ENCODE measurements at places on chromosomes 1 and 21. TPM values are rescaled to one million over a fixed set of nuclear protein-coding genes. Genes with fewer than 3 reads are reported as not detected.
A peak's percentile ranks its signal among the peaks of the same experiment; 100 is the strongest.

DNA sequence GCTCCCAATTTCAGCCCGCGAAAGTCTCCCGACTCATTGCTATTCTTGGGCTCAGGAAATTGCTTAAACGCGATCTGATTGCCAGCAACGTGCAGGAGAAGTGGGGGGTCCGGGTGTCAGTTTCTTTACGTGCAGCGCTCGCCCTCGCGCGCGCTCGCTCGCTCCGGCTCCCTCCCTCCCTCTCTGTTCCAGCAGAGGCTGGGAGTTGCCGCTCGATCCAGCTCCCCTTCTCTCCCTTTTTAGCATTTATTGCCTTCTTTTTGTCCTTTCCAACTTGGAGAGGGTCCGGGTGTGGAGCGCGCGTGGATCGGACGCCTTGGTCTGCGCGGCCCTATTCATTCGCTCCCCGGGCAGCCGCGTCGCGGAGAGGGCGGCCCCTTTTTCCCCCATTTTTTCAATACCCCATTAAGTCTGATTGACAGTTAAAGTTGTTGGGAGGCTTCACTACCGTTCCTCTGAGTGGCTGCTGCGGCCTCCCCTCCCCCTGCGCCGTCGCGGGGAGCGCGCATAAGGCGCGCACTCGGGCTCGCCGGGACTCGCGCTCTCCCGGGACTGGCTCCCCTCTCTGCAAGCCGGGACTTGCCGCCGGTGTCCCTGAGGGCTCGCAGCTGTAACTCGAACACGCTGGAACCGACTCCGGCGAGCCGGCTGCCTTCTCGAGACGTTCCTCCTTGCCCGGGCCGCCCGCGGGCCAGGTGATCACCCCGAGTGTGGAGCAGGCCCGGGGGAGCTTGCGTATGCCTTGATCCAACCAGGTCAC is at the start of gene DHRS3:
DHRS3 (minus strand) TSS at position 310 of the 760 bp plus-strand sequence. CDS start 862 bp downstream, outside the sequence.
- H3K27me3 ChIP-seq: no peaks in the 10 kb centered on the region
- peak within 1 kb of the TSS; percentile 92 for H3K4me3 ChIP-seq
- H3K4me1 ChIP-seq: peaks cover 57% of the 10 kb centered on the region
- peaks cover 3% of the 10 kb centered on the region for H3K36me3 ChIP-seq
- DNase-seq: peak; percentile 89

- peak overlapping the region; percentile 92 for H3K27ac ChIP-seq
- peak; percentile 79 for DNase-seq
- peak overlapping the region; percentile 93 for H3K4me3 ChIP-seq
Measured at GRCh38 chr1:226063224-226063976, 884 bp downstream of the H3-3A start.

GRCh38 chr1:223649222-223649621 is 16.3 kb downstream of the CAPN8 start:
- H3K27ac ChIP-seq: no peak overlapping the region
- no peak for DNase-seq
- H3K27me3 ChIP-seq: peaks cover 49% of the 10 kb centered on the region
- no peaks in the 10 kb centered on the region for H3K4me1 ChIP-seq
- no peak overlapping the region for H3K4me3 ChIP-seq
- no peaks in the 10 kb centered on the region for H3K36me3 ChIP-seq

DNA sequence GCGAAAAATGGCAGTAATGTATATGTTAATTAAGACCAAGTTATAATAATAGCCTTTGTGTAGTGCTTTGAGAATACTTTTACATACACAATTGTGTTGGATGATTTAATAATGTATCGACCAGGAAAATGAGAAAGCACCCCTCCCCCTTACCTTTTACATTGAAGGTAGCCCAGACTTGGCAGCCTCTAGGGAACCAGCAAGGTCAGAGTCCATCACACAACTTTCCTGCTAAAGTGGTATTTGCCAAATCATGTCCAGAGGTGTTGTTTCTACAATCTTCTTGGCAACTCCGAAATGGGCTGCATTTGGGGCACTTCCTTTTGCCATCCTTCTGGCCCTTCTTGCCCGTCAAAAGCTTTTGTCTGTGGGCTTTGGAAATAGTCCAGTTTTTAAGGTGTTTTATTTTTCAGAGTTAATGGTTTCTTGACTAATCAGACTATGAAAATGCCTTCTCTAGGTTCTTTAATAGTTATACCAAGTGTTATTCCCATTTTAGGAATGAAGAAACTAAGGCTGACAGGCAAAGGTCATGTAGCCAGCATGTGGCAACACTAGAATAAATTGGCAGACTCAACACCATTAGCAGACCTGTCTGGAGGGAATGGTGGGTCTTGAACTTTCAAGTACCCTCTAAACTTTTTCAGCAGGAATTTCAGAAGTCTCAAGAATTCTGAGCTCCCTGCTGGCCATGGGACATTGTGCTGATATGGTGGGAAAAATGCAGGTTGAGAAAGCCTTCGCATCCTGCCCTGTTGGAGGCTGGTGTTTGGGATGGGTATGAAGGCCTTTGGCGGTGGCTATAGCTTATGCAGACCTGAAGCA is 6.8 kb downstream of the ATP1A1 start:
- DNase-seq: peak; percentile 35
- H3K4me1 ChIP-seq: peaks cover 46% of the 10 kb centered on the region
- no peaks in the 10 kb centered on the region for H3K27me3 ChIP-seq
- H3K4me3 ChIP-seq: no peak overlapping the region
- no peak overlapping the region for H3K27ac ChIP-seq
- no peaks in the 10 kb centered on the region for H3K36me3 ChIP-seq

- H3K27ac ChIP-seq: peak overlapping the region; percentile 62
- H3K4me3 ChIP-seq: no peak overlapping the region
- peaks cover 22% of the 10 kb centered on the region for H3K4me1 ChIP-seq
- H3K36me3 ChIP-seq: no peaks in the 10 kb centered on the region
- DNase-seq: peak; percentile 52
Measured at GRCh38 chr1:66439031-66439740, 94.8 kb upstream of the SGIP1 start.

GRCh38 chr1:30706528-30706927 is 16.9 kb downstream of the MATN1 start:
- H3K36me3 ChIP-seq: no peaks in the 10 kb centered on the region
- no peak overlapping the region for H3K27ac ChIP-seq
- no peak overlapping the region for H3K4me3 ChIP-seq
- peak; percentile 93 for DNase-seq

GRCh38 chr21:32916522-32917099 is 109.1 kb upstream of the OLIG2 start:
- no peak for DNase-seq
- no peak overlapping the region for H3K27ac ChIP-seq
- H3K4me3 ChIP-seq: no peak overlapping the region
- H3K27me3 ChIP-seq: peaks cover 10% of the 10 kb centered on the region
- no peaks in the 10 kb centered on the region for H3K4me1 ChIP-seq

- DNase-seq: peak; percentile 37
- no peak overlapping the region for H3K4me3 ChIP-seq
- H3K27ac ChIP-seq: no peak overlapping the region
- H3K36me3 ChIP-seq: peaks cover 29% of the 10 kb centered on the region
- H3K27me3 ChIP-seq: no peaks in the 10 kb centered on the region
- H3K4me1 ChIP-seq: peaks cover 11% of the 10 kb centered on the region
Measured at GRCh38 chr1:109492779-109493178, 1.1 kb upstream of the CYB561D1 start.

DNA sequence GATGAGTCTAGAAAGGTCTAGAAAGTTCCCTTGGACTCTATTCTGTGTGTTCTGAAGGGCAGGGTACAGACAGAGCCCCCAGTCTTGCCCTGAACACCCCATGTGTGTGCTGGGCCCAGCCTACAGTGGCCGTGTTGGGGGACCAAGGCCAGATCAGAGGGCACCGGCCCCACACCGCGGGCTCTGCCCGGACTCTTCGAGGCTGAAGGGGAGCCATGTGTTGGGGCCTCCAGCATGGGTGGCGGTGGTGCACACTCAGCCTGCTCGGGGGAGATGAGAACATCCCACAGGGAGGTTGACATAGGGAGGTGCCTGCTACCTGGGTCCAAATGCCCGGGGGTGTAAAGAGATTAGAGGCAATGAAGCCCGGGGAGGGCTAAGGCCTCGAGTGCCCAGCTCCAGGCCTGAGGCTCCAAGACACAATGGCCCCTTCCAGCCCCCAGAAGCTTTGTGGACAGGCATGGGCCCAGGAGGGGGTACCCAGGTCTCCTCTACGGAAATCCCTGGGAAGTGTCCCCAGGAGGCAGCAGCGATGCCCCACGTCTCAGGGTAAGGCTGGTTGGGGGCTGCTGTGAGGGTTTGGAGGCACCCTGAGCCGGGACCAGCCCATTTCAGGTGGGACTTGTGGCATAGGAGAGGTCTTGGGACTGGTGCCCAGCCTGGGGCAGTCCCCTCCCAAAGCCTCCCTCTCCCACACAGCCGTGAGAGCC is 12.1 kb downstream of the ARHGEF16 start:
- H3K36me3 ChIP-seq: no peaks in the 10 kb centered on the region
- DNase-seq: peak; percentile 84
- H3K4me3 ChIP-seq: no peak overlapping the region
- H3K27me3 ChIP-seq: peaks cover 6% of the 10 kb centered on the region
- H3K27ac ChIP-seq: no peak overlapping the region

GRCh38 chr1:223048026-223048425 is 95.0 kb downstream of the TLR5 start:
- H3K4me3 ChIP-seq: no peak overlapping the region
- peaks cover 3% of the 10 kb centered on the region for H3K4me1 ChIP-seq
- H3K27me3 ChIP-seq: peaks cover 13% of the 10 kb centered on the region
- H3K36me3 ChIP-seq: no peaks in the 10 kb centered on the region

Gene CALML6
- 0.29 TPM for total RNA-seq

Gene FLG
- total RNA-seq: 4.4 TPM

Gene IRF6
- under 0.01 TPM for total RNA-seq

Gene TIAM1
- 16.3 TPM for total RNA-seq

Data from osteoblast (primary cell).